ENCODE measurements at places on chromosomes 3 and 15. TPM values are rescaled to one million over a fixed set of nuclear protein-coding genes. Genes with fewer than 3 reads are reported as not detected.

DNAJA4 gene
- total RNA-seq, result 3.2 TPM

ATP13A4 gene
- total RNA-seq, result 0.53 TPM

SLC22A14 gene
- total RNA-seq, result 0.12 TPM

NR1I2 gene
- 0.06 TPM for total RNA-seq

GTF2E1 gene
- total RNA-seq, result 22.1 TPM

DNASE1L3 gene
- total RNA-seq, result 0.39 TPM

PLIN1 gene
- 0.32 TPM for total RNA-seq

FAM81A gene
- total RNA-seq, result 1.8 TPM

GJD2 gene
- total RNA-seq, result 0.45 TPM
